ENCODE measurements at places on chromosomes 3 and 15. TPM values are rescaled to one million over a fixed set of nuclear protein-coding genes. Genes with fewer than 3 reads are reported as not detected.
A peak's percentile ranks its signal among the peaks of the same experiment; 100 is the strongest.

GRCh38 chr15:80068578-80068977 is 9.1 kb downstream of the ZFAND6 start:
- no peak overlapping the region for H3K4me3 ChIP-seq
- peaks cover 42% of the 10 kb centered on the region for H3K4me1 ChIP-seq
- no peak overlapping the region for H3K27ac ChIP-seq
- no peaks in the 10 kb centered on the region for H3K36me3 ChIP-seq
- H3K27me3 ChIP-seq, result no peaks in the 10 kb centered on the region

DNA sequence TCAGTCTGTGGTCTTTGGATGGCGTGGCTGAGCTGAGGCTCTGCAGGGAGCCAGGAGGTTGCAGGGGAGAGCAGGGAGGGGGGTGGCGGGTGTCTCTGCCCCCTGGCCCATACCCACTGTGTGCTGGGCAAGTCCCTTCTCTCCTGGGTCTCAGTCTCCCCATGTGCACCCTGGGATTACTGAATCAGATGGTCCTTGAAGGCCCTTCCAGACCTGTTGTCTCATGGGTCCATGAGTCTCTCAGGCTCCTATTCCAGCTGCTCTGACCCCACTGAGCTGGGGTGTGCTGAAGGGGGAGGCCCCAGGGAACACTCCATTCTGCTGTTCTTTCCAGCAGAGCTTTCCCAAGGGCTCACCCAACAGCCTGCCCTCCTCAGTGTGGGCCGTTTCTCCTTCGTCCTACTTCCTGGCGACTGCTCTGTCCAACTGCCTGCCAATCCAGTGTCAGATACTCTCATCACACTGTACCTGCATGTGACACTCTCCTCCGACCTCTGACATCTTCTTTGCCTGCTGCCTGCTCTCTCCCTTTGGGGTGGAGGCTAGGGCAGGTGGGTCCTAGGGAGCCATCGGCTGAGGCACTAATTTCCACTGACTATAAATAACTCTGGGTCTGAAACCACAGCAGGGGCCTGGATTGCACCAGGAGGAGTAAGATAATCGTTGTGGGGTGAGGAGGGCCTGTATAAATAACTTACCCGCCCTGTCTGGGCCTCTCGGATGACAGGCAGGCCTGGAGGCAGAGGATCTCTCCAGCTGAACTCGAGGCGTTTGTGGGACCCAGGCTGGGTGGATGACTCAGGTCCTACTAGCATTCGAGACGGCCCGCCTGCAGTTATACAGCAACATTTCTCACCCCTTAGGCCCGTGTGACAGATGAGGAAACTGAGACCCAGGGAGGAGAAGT is 67.1 kb downstream of the ATP2B2 start:
- no peaks in the 10 kb centered on the region for H3K36me3 ChIP-seq
- no peak overlapping the region for H3K27ac ChIP-seq
- H3K4me3 ChIP-seq, result no peak overlapping the region
- H3K27me3 ChIP-seq, result no peaks in the 10 kb centered on the region

- no peaks in the 10 kb centered on the region for H3K36me3 ChIP-seq
- H3K4me1 ChIP-seq, result no peaks in the 10 kb centered on the region
- H3K27ac ChIP-seq, result no peak overlapping the region
- no peak overlapping the region for H3K4me3 ChIP-seq
- no peak for DNase-seq
Observed at GRCh38 chr3:46579756-46580286, 13.7 kb upstream of the LRRC2 start.

DNA sequence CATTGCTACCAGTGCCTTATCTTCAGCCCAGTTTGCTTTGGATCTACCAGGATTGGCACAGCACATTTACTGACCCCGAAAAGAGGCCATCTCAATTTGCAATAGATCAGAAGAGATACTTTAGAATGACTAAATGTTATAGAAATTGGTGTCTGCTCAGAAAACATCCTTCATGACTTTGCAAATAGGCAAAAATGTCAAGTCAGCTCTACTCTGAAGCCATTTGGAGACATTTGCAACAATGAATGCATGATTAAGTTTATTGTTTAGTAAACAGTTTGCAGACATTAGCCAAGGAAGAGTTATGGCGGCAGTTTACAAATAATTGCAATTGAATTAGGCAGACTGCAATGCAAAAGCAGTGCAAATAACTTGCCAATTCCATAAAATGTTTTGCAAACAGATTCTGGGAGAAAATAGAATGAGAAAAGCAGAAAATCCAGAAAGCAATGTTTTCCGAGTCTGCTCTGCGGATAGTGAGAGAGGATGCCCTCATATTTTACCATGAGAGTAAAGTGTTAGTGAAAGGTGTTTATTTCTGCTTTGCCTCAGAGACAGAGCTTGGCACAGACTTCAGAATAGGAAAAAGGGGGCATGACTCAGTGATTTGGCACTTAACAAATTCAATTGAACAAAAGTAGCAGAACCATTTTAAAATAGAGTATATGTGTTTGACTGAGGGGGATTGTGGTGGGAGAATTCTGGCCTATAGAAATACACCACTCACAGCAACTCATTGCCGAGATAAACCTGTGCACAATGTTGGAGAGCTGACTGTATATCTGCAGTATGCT is 334.9 kb upstream of the NR2F2 start:
- no peak for DNase-seq
- peaks cover 3% of the 10 kb centered on the region for H3K27me3 ChIP-seq
- no peaks in the 10 kb centered on the region for H3K36me3 ChIP-seq
- no peak overlapping the region for H3K27ac ChIP-seq

Gene MOBP
- total RNA-seq, result not detected

DNA sequence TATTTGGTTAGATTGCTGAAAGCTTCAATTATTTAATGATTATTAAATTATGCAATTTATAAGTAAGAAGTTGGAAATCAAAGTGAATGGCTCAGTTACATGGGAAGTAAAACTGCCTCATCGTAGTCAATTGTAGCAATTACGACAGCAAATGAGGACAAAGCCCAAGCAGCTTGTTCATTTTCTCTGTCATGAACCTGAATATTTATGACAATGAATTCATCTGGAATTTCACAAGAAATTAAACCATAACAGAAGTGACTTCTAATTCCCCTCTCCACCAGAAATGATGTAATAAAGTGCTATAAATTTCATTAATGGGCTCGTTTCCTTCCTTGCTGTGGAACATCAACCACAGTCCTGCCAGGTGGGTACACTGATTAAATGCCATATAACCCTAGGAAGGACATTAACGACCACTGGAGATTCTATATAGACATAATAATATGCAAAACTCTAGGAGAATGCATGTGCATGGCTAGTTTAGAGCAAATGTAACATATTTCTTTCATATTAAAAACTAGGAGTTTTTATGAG is 273.8 kb upstream of the DCBLD2 start:
- H3K4me3 ChIP-seq, result no peak overlapping the region
- no peaks in the 10 kb centered on the region for H3K4me1 ChIP-seq
- H3K27me3 ChIP-seq, result no peaks in the 10 kb centered on the region

DNA sequence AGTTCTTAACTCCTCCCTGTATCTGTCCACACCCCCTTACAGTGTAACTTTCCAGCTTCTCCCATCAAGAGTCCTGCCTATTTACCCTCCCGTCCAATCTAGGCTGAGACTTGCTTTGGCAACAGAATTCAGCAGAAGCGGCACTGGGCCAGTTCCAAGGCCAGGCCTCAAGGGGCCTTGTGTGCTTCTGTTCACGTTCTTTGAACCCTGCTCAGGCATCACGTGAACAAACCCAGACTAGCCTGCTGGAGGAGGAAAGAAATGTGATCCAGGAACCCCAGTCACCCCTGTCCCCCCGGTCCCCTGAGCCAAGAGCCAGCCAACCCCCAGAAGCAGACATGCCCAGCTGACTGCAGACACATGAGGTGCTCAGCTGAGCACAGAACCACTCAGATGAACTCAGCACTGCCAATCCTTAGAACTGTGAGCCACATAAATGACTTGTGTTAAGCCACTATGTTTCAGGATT is 76.1 kb upstream of the DCLK3 start:
- no peaks in the 10 kb centered on the region for H3K4me1 ChIP-seq
- H3K27me3 ChIP-seq, result no peaks in the 10 kb centered on the region
- H3K36me3 ChIP-seq, result peaks cover 53% of the 10 kb centered on the region

Gene LINGO1
- 12.5 TPM for total RNA-seq

Gene OCA2
- 19.9 TPM for total RNA-seq

- H3K4me1 ChIP-seq, result no peaks in the 10 kb centered on the region
- no peak overlapping the region for H3K27ac ChIP-seq
- DNase-seq, result no peak
- no peaks in the 10 kb centered on the region for H3K27me3 ChIP-seq
Observed at GRCh38 chr15:72936691-72937679, 115.3 kb upstream of the NEO1 start.

DNA sequence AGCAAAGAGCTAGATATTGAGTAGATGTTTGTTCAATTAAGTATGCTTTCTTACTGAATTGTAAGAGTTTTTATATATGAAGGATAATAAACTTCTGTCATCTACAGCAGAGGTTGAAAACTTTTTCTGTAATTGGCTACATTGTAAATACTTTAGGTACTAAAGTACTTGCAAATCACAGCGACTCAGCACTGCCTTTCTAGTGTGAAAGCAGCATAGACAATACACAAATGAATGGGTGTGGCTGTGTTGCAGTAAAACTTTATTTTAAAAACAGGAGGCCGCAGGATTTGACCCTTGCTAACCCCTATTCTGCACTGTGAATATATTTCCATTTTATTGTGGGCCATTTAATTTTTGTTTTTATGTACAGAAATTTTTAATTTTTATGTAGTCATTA is 104.3 kb upstream of the TMC3 start:
- no peak overlapping the region for H3K4me3 ChIP-seq
- H3K36me3 ChIP-seq, result no peaks in the 10 kb centered on the region
- H3K4me1 ChIP-seq, result no peaks in the 10 kb centered on the region
- no peak overlapping the region for H3K27ac ChIP-seq

Gene IRAK2
- total RNA-seq, result 6.4 TPM

- H3K27ac ChIP-seq, result no peak within 1 kb of the TSS
- H3K4me1 ChIP-seq, result no peaks in the 10 kb centered on the region
- no peak within 1 kb of the TSS for H3K4me3 ChIP-seq
- DNase-seq, result no peak
- H3K36me3 ChIP-seq, result no peaks in the 10 kb centered on the region
Observed at GRCh38 chr3:146605106-146605505, at the start of gene PLSCR5. TSS of gene PLSCR5 (minus strand) at chr3:146605346. CDS start at chr3:146605212, 134 bp downstream.

GRCh38 chr3:32420126-32421038 is 28.7 kb downstream of the CMTM7 start:
- no peaks in the 10 kb centered on the region for H3K27me3 ChIP-seq
- H3K27ac ChIP-seq, result peak overlapping the region; percentile 47
- no peaks in the 10 kb centered on the region for H3K36me3 ChIP-seq
- DNase-seq, result no peak
- H3K4me3 ChIP-seq, result no peak overlapping the region
- peaks cover 51% of the 10 kb centered on the region for H3K4me1 ChIP-seq

Gene TEX55
- not detected for total RNA-seq

- DNase-seq, result no peak
- H3K4me3 ChIP-seq, result no peak overlapping the region
- no peaks in the 10 kb centered on the region for H3K36me3 ChIP-seq
- no peak overlapping the region for H3K27ac ChIP-seq
- no peaks in the 10 kb centered on the region for H3K4me1 ChIP-seq
Observed at GRCh38 chr3:139204728-139205127, 139.1 kb upstream of the MRPS22 start.

GRCh38 chr3:109265295-109265694 is 51.0 kb downstream of the DPPA2 start:
- no peak overlapping the region for H3K27ac ChIP-seq
- no peak for DNase-seq
- no peak overlapping the region for H3K4me3 ChIP-seq
- H3K4me1 ChIP-seq, result no peaks in the 10 kb centered on the region
- no peaks in the 10 kb centered on the region for H3K36me3 ChIP-seq

Gene RAB7A
- total RNA-seq, result 154 TPM

- no peaks in the 10 kb centered on the region for H3K27me3 ChIP-seq
- peaks cover 12% of the 10 kb centered on the region for H3K4me1 ChIP-seq
- no peak overlapping the region for H3K4me3 ChIP-seq
- DNase-seq, result no peak
Observed at GRCh38 chr15:90836296-90836871, 32.0 kb upstream of the FURIN start.

GRCh38 chr15:94256511-94256910 is 25.1 kb downstream of the MCTP2 start:
- no peak overlapping the region for H3K27ac ChIP-seq
- H3K4me3 ChIP-seq, result no peak overlapping the region
- H3K36me3 ChIP-seq, result no peaks in the 10 kb centered on the region
- H3K27me3 ChIP-seq, result no peaks in the 10 kb centered on the region
- H3K4me1 ChIP-seq, result peaks cover 3% of the 10 kb centered on the region

Gene ZPLD1
- not detected for total RNA-seq

DNA sequence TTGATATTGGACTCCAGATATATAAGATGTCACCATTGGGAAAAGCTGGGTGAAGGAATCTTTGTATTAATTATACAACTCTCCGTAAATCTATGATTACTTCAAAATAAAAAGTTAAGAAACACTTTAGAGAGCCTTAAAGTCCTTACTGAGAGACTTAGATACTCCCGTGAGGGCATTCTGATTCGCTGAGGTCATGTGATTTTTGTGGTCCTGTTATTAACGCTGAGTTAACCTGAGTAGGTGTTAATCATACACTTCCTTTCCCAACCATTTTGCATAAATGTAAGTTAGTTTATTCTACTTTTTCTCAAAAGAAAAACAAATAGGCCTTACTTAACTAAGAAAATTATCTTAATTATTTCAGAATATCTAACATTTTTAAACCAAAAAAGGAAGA is 67.1 kb upstream of the LMOD3 start:
- no peaks in the 10 kb centered on the region for H3K27me3 ChIP-seq
- no peak for DNase-seq
- peaks cover 84% of the 10 kb centered on the region for H3K36me3 ChIP-seq
- no peak overlapping the region for H3K27ac ChIP-seq
- no peaks in the 10 kb centered on the region for H3K4me1 ChIP-seq

DNA sequence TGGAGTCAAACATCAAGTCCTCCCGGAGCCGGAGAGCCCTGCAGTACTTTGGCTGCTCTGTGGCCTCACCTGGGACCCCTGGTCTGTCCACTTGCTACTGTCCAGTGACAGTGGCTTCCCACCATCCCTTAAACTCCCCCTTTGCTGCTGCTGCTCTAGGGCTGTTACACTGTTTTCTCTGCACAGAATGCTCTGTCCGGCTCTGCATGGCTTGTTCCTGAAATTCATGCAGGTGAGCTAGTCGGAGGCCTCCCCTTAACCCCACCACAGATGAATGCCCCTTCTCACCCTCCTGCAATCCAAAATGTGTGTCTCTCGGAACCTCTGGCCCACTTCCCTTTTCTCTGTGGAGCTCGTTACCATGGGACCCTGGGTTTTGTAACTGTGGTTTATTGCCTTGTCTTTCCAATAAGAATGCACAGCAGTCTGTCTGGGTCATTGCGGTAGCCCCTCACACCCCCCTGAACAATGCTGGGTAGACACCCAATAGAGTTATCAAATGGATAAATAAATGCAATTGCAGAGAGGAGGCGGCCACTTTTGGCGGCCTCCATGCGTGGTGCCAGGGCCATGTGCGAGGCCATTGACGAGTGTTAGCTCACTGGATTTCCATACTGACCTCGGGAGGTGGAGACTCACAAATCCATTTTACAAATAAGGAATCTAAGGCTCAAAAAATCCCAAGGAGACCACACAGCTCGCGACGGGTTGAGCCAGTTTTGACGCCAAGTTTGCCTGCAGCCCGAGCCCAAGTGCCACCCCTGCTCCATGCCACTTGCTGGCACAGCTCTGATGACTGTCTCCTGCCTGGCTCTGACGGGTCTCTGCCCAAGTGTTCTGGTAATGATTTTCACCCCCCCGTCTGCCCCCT is 48.5 kb downstream of the RGMA start:
- peaks cover 31% of the 10 kb centered on the region for H3K4me1 ChIP-seq
- H3K27me3 ChIP-seq, result no peaks in the 10 kb centered on the region
- H3K36me3 ChIP-seq, result peaks cover 19% of the 10 kb centered on the region
- no peak overlapping the region for H3K27ac ChIP-seq

Gene ALG3
- total RNA-seq, result 60.4 TPM
